CD4-positive, alpha-beta T cell treated with Interleukin-15 for 1 hour (primary cell): ENCODE measurements at places on chromosomes 11 and 22.

- no peak for DNase-seq
Measured at GRCh38 chr11:68506908-68507307, 46.4 kb downstream of the PPP6R3 start.

DNA sequence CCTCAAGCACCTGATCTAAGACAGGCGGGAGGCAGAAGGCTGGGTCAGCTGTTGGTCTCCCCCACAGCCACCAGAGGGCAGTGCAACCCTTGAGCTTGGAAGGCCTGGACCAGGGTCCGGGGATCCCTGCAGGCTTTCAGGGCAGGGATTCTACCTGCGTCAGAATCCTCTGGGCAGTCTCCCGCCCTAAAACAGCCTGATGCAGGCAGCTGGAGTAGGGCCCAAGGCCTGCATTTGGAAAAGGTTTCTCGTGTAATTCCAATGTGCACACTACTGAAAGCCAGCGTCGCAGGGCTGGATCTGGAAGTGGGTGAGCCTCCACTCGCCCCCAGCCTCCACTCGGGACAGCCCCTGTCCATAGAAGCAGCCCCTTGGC lies 31.8 kb downstream of the BID start:
- DNase-seq = peak; percentile 70

DNA sequence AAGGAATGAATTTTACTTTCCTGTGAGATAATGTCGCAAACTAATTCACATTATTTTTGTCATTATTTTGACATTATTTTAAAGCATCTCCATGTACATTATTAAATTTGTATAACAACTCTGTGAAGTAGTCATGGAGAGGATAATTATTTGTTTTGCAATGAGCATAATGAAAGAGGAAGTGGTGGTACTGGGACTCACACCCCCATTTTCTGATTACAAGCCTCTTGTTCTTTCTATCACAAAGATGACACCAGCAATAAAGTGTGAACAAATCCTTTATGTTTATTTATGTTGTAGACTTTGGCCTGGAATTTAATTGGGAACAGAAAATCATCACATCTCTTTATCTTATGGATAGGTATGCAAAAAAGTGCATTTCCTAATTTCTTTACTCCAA lies 522.6 kb downstream of the TMEM135 start:
- DNase-seq = no peak

DNA sequence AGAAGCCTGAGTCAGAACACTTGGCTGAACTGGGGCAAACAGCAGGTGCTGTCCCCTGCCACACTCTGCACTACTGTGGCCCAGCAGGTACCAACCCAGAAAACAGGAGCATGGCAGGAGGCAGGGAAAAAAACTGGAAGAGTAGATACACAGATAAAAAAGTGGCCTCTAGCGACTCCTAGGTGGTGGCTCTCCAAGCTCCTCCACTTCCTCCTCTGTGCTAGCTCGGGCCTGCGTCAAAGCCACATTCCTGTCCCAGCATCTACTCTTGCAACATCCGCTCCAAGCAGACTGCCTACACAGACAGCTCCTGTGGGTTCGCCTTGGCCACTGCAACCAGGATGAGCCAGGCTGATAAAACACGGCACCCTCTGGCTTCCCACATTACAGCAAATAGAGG lies 6.9 kb downstream of the OR8B12 start:
- DNase-seq = no peak

DNA sequence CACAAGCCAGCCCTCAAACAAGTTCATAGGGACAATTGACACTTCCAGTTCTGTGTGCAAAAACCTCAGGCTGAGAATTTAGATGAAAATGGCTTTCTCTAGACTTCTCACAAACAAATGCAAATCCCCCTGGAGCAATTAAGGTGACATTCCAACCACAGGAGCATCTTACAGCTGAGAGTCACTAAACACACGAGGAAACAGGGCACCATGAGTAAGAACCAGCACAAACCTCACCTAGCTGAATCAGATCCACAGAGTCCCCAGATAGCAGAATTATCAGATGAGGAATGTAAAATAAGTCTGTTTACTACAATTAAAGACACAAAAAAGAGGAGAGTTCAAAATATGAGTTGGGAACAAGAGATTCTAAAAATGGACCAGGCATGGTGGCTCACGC lies 51.5 kb downstream of the RTL6 start:
- DNase-seq = no peak

DNA sequence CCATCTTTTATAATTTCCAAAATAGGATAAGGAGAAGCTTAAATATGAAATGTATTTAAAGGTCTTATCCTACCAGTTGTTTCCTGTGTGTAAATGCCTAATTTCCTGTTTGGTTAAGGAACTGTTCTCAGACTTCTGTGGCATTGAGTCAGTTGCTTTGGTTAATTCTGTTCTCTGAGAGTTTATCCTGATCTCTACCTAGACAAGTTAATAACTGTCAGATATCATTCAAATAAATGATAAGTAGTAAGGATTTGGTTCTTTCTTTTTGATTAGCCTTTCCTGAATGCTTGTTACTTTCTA lies 39.5 kb downstream of the CTNND1 start:
- no peak for DNase-seq
